ENCODE measurements at places on chromosomes 3 and 15.

DNA sequence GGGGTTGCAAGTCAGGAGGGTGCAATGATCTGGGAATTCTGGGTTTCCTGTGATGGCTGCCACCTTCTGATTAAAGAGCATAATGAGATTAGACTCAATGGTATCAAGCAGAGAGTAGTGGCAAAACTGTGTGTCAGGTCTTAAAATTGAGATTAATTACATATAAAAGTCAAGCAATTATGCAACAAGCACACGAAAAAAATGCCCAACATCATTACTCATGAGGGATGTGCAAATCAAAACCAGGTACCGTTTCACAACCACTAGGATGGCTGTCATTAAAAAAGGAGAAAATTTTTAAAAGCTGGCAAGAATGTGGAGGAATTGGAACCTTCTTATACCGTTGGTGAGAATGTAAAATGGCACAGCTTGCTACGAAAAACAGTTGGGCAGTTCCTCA is 205.0 kb downstream of the OSBPL10 start:
- DNase-seq, result no peak

DNA sequence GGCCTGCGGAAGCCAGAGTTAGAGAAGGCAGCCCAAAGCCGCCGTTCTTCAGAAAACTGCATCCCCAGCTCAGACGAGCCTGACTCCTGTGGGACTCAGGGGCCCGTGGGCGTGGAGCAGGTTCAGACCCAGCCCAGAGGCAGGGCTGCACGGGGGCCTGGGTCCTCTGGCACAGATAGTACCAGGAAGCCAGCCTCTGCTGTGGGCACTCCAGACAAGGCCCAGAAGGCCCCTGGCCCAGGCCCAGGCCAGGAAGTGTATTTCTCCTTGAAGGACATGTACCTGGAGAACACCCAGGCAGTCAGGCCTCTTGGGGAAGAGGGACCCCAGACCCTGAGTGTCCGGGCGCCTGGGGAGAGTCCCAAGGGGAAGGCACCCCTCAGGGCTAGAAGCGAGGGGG is 23.1 kb downstream of the ALPK3 start:
- no peak for DNase-seq

DNA sequence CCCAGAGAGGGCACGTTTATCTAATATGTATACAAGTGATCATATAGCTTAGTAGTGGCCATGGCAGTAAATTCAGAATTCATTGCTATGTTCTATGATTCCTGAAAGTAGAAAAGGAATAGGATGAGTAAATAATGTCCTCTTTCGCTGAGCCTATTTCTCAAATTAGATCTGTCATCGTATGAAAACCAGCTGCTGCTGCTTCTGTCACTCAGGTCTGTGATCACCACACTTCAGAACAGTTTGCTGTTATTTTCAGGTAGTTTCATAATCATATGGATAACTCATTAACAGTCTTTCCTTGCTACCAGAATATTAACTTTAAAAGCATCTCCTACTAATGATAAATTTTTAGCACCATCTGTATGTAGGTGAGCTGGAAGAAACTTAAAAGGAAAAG is 289.1 kb upstream of the AZI2 start:
- no peak for DNase-seq

GRCh38 chr3:12468276-12468675 is 16.0 kb upstream of the TSEN2 start:
- no peak for DNase-seq

GRCh38 chr3:156434921-156435320 is 120.0 kb downstream of the SSR3 start:
- no peak for DNase-seq

DNA sequence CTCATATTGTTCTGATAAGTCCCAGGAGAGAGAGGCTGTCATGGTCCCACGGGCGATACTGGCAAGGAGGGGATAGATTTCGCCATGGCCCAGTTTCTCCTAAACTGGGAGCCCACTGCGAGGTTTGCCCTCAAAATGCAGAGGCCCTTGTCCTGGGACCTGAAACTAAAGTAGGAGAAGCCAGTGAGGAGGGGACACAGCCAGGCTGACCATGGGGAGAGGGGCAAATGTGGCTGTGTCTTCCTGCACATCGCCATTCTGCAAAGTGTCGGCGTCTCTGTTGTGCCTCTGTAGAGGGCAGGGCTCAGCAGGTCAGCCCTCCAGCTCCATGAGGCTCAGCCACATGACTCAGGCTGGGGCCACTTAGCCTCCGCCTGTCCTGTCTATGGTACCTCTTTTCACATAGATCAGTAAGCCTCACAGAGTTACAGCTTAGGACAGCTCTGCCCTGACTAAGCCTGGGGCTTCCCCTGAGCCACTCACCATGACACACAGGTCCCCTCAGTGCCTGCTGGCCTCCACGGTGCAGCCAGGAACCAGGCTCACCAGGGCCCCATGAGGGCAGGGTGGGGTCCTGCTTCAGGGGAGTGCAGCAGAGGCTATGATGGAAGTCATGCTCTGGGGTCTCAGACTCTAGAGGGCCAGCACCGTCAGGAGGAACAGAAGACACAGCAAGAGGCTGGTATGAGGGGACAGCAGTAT is 28.6 kb upstream of the PLXNA1 start:
- DNase-seq, result no peak

- DNase-seq, result no peak
These were observed 9.5 kb downstream of the GORASP1 start for GRCh38 chr3:39097716-39098472.

DNA sequence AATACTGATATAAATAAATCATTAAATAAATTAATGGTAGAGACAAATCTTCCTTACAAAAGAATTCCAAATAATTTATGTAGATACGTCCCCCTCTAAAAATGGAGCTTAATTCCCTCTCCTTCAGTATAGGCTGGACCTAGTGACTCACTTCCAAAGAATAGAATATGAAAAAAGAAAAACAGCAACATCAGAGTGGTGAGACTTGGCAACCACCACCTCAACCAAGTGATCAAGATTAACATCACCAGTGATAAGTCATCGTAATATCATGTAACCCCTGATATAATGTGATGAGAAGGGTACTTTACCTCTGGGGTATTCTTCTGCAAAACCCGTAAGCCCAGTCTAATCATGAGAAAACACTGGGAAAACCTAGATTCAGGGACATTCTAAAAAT is 13.4 kb downstream of the GOLGB1 start:
- no peak for DNase-seq

DNA sequence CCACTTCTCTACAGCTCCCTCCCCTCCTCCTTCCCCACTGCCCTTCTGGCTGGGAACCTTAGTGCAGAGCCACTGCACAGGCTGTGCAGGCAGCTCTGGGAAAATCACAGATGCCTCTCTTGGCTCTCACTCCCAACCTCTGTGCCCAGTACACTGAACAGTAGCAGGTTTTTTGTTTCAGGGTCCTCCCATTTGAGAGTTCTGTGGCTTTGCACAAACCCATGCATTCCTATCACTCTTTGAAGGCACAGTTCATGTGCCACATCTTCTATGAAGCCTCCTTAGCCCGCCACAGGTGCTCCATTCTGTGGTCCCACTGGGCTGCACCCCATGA is 103.9 kb downstream of the SNRK start:
- DNase-seq, result no peak

- no peak for DNase-seq
These were observed 1.4 kb downstream of the SOX14 start for GRCh38 chr3:137765310-137766033.

- DNase-seq, result no peak
These were observed 422.7 kb upstream of the CFAP20DC start for GRCh38 chr3:59472541-59472940.

Data from endothelial cell of umbilical vein (primary cell).